ENCODE measurements at places on chromosomes 13 and 19.

GRCh38 chr19:16470541-16470910 lies 1.2 kb downstream of the EPS15L1 start:
- no peak for DNase-seq

GRCh38 chr19:1130771-1131717 lies 27.2 kb downstream of the GPX4 start:
- peak; percentile 31 for DNase-seq

- DNase-seq = no peak
Observed at GRCh38 chr19:13794398-13794756, 866 bp upstream of the ZSWIM4 start.

GRCh38 chr13:110299283-110299840 lies 7.6 kb downstream of the COL4A1 start:
- DNase-seq = no peak

DNA sequence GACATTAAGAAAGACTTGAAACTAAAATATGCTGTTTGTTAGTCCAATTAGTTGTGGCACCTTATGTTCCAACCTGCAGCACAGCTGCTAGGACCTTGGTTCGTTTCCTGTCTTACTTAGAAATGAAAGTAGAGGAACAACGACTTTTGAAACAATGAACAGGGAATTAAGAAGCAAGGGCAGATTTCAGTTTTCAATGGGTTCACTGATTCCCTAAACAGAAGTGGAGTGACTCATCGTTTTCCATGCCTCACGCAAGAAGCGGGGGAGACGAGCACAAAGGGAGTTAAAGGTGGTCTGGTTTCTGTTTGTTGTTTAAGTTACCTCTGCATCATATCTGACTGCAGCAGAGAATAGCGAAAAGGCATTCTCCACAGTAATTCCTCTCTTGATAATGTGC lies 44.8 kb downstream of the PHF11 start:
- no peak for DNase-seq

DNA sequence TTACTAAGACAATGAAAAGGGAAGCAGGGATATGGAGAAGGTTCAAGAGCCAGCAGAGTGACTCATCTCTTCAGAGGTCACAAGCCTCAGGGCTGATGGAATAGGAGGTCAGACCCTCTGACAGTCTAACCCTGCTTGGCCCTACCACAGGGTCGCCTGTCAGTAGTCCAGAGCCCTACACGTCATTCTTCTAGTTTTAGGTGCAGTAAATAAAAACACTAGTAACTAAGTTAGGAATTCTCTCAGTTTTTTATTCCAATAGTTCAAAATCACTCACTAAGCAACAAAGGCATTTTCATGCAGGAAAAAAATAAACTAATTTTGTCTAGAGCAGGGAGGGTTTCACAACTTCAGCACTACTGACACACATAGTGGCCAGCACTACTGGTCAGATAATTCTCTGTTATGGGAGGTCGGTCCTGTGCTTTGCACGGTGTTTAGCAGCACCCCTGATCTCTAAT lies 27.2 kb downstream of the FOXO1 start:
- DNase-seq = no peak

- DNase-seq = no peak
Observed at GRCh38 chr19:51019544-51019925, at the start of gene KLK10. Gene KLK10, minus strand, starts transcription at chr19:51019709. Its CDS starts 579 bp downstream, at chr19:51019130.

GRCh38 chr13:75330770-75331169 lies 151.2 kb downstream of the TBC1D4 start:
- DNase-seq = no peak

- DNase-seq = no peak
Observed at GRCh38 chr19:2731181-2731995, 8.4 kb downstream of the SLC39A3 start.

- no peak for DNase-seq
Observed at GRCh38 chr13:88586263-88586662, 915.1 kb downstream of the SLITRK5 start.

GRCh38 chr19:1166872-1167573 lies 7.0 kb downstream of the SBNO2 start:
- no peak for DNase-seq

DNA sequence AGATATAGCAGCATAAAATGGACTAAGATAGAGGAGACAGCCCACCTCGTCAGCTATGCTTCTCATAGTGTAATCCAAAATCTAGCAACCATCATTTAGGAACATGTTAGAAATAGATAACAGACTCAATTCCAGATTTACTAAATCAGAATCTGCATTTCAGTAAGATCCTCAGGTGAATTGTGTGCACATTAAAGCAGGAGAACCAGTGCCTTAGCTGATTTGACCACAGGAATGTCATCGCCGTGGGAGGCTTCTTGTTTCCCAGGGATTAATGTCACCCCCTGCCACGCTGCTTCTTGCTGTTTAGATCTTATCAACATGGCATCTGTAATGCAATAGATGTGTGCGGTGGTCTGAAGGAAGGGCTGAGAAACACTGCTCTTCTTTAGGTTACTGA lies 84.0 kb downstream of the GPC5 start:
- no peak for DNase-seq

- DNase-seq = no peak
Observed at GRCh38 chr13:50069261-50069660, 54.0 kb downstream of the KCNRG start.

- no peak for DNase-seq
Observed at GRCh38 chr13:110872034-110872767, 42.7 kb downstream of the ANKRD10 start.

DNA sequence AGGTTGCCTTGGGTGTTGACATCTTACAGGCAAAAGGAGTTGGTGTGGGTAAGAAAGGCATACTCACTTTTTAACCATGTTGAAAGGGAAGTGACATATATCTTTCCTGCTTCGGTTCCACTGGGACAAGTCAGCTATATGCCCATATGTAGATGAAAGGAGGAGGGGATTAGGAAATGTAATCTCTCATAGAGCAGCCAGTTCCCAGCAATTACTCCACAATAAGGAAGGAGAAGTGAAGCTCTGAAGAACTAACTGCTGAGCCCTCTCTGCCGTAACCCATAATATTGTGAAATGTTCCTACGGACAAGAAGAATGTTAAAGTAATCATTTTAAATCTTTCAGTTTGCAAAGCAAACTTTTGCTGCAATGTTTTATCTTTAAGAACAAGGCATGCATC lies 82.2 kb downstream of the EDNRB start:
- DNase-seq = no peak

GRCh38 chr13:107993239-107993949 lies 221.9 kb downstream of the LIG4 start:
- no peak for DNase-seq

DNA sequence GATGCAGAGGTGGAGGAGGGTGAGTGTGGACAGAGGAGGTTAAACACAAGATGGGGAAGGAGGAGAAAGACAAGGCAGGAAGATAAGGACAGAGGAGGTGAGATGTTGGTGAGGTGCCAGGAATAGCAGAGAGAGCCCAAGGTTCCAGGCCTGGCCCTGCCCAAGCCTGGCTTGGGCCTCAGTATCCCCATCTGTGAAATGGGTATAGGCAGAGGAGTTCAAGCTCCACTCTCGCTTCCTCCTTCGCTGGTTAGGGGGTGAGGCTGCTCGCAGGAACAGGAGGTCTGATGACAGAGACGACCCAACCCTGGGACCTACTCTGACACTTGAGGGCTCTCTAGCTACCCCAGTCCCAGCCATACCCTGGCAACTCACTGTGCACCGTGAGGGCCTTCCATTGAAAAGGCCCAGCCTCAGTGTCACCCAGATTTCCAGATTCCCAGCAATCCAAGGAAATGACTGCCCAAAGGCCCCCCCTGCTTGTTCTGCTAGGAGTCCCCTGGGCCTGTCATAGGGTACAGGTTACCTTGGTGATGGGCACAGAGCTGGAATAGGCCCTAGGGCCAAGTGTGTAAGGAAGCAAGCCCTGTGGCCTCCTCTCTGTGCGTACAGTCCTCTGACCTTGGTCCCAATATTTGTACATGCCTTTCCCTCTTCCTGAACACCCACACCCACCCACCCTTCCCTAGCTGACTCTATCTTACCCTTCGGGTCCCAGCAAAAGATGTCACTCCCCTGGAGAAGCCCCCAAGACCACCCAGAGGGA lies 8.6 kb upstream of the ANGPTL8 start:
- DNase-seq = no peak

DNA sequence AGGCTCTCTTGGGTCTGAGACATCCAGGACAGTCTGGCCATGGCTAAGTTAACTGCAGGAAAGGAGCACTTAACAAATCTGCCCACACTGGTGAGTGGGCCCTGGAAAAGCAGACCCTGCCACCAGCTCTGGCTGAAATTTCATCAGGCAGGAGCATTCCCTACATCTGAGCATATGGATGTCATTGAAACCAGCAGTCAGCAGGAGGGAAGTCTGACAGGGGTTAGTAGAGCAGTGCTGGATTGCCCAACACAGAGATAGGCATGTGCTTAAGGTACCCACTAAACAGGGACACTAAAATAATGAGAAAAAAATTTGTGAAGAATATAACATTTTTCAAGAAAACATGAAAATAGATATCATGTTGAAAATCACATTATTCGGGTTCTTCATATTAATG lies 13.6 kb upstream of the ACOD1 start:
- DNase-seq = no peak

- no peak for DNase-seq
Observed at GRCh38 chr13:45468635-45469034, 3.9 kb downstream of the COG3 start.

DNA sequence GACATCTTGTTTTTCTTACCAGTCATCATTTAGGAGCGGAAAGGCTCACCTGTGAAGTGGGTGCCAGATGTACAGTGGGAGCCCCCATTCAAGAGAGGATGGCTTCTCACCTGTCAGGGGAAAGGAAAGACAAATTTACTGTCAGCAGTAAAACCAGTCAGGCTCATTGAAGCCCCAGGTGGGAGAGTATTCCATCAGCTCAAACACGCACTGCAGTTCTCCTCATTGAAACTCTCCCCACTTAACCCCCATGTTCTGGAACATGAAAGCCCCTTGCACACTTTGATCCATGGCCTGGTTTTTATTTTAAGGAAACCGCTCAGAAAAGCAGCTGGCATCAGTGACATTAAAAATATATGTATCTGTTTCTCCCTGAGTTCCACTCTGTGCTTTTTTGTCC lies 401.1 kb upstream of the ZNF507 start:
- DNase-seq = no peak

DNA sequence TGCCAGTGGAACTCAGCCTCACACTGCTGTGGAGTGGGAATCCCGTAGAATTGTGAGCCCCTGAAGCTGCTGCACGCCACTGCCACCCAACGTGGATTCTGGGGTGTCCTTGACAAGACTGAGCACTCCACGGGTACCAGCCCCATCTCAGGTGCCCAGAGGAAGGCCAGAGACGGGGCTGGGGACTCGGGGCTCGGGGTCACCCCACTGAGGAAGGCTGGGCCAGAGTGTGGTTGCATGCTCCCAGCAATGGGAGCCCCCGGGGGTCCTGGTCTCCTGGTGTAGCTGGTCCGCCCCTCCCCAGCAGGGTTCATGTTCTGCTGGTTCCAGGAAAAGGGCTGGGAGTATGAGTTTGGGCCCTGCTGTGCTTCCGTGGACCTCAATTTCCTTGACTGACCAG lies 15.2 kb downstream of the DAPK3 start:
- no peak for DNase-seq

DNA sequence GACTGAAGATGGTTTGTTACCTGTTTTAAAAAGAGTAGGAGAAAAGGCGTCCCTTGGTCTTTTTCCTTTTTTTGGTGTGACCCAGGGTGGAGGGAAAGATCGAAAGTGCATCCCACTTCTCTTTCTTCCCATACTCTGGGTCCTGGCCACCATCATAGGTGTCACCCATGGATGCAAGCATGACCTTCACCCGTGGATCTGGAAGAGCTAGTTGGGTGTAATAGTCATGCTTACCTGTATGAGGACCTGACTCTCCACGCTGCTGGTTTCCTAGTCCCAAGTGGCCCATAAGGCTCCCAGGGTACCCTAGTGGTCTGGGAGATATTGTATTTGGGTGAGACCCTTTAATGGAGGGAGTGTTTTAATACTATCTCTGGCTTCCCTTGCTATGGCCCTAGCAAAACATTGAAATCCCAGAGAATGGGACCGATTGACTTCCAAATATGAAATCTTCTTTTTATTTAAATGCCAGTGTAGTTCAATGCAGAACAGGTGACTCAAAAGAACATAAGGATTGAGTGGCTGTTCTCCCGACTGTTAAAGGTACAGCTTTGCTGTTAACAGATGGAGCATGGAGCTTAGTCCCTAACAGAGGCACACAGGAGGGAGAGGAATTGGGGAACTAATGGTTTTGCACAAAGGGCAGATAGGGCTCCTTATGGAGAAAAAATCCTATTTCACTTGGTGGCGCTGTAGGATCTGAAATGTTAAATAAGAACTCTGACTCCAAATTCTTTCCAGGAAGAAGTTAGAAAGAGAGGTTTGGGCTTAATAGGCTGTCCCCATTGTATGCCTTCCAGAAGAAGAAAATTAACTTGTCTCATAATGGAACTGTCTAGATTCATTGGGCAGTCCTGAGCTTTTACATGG lies 7.0 kb upstream of the ZNF550 start:
- DNase-seq = no peak
